ENCODE measurements at places on chromosomes 7 and 10.

- no peak for DNase-seq
Observed at GRCh38 chr7:46710927-46711326, 789.9 kb upstream of the IGFBP3 start.

GRCh38 chr7:111198255-111198654, 107.3 kb downstream of the LRRN3 start:
- peak; percentile 93 for DNase-seq

DNA sequence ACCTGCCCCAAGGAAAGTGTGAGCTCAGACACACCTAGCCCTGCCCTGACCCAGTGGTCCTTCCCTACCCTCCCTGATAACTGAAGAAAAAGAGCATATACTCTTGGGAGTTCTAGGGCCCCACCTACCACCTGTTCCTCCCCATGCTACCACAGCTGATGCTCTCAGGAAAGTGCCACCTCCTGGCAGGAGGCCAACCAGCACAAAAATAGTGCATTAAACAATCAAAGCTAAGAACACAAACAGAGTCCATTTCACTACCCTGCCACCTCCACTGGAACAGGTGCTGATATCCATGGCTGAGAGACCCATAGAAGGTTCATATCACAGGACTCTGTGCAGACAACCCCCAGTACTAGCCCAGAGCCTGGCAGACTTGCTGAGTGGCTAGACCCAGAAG, 288.6 kb upstream of the PHF14 start:
- DNase-seq: no peak

- peak; percentile 25 for DNase-seq
Observed at GRCh38 chr10:8073691-8074416, 19.4 kb downstream of the GATA3 start.

DNA sequence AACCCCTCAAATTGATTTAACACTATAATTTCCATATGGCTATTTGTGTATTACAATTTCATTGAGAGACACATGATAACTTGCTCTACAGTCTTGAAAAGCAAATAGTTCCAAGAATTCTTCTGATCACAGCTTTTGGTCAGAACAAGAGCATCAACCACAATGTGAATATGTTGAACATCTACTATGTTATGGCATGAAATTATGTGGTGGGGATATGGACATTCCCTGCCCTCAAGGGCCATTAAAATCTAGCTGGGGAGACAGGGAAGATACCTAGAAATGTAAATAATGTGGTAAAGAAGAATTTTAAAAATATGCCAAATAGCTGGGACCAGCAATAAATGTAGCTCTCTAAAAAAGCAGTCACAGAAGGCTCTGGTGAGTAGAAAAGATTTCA, 262.2 kb downstream of the FZD1 start:
- DNase-seq: peak; percentile 31

DNA sequence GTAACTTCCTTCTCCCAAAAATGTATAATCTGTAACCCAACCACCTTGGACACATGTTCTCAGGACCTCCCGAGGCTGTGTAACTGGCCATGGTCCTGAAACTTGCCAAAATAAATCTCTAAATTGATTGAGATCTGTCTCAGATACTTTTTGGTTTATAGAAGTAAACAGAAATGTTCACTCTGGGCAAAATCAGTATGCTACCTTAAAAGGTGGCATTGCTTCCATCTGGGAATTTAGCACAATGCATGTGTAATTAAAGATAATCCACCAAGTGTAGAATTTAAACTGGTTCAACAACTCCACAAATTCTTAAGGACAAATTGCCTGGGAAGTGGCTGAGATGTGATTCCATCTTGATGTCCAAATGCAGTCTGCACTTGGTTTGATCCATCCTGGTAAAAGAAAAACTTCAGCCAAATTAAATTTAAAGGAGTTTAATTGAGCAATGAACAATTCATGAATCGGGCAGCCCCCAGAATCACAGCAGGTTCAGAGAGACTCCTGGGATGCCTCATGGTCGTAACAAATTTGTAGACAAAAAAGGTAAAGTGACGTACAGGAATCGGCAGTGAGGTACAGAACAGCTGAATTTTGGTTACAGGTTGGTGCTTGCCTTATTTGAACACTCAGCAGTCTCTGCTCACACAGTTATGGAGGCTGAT, 102.6 kb upstream of the PFKP start:
- peak; percentile 39 for DNase-seq

- DNase-seq: no peak
Observed at GRCh38 chr7:7764520-7765396, 46.4 kb upstream of the RPA3 start.

- no peak for DNase-seq
Observed at GRCh38 chr7:21355406-21355874, 72.4 kb upstream of the SP4 start.

DNA sequence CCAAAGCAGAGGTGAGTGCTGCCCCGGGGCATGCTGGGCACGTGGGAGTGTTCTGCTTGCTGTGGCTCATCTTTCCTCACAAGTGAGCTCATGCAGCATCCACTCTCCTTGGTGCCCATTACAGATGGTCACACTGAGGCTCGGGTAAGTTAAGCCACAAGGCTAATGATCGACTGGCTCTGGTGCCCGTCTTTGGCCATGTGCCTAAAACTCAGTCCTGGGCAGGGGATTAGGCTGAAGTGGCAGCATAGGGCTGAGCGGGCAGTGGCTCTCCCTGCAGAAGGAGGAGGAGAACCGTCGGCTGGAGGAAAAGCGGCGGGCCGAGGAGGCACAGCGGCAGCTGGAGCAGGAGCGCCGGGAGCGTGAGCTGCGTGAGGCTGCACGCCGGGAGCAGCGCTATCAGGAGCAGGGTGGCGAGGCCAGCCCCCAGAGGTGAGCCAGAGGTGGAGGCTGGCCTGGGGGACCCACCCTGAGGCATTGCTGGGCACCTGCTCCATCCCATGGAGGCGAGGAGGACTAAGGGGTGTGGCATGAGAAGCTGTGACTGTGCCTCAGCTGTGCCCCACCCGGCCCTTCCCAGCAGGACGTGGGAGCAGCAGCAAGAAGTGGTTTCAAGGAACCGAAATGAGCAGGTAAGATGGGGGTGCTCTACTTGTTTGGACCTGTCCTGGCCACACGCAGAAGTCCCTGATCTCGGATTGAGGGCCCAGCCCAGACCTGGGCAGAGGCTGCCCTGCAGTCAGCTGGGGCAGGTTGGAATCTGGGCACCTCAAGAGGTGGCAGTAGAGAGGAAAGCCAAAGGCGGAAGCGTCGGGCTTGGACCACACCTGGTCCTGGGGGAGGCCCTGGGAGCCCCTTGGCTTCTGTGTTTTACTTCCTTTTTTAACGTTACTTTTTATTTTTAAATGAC, 7.3 kb downstream of the PGAM2 start:
- no peak for DNase-seq

GRCh38 chr10:23516530-23516929, 77.7 kb downstream of the OTUD1 start:
- peak; percentile 41 for DNase-seq

- DNase-seq: no peak
Observed at GRCh38 chr10:43262397-43262901, 4.4 kb downstream of the RASGEF1A start.

GRCh38 chr7:16954321-16954720, 72.5 kb upstream of the AGR3 start:
- DNase-seq: no peak

GRCh38 chr7:128833148-128833945, 3.1 kb downstream of the FLNC start:
- peak; percentile 96 for DNase-seq

DNA sequence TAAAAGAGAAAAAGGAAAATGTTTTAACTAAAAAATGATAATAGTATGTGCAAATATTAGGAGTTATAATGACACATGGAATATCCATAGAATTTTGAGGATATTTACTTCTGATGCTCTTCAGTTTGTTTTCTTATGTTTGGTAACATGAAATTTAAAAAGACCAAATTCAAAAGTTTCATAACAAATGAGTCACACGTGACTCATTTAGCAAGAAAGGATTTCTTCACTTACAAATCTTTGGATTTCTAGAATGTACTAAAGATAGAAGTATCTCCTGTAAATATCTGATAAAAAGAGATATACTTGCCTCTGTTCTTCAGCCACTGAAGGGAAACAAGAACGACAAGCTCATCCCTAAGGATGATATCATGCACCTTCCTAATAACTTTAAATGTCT, 774.5 kb upstream of the LRRTM3 start:
- DNase-seq: no peak

GRCh38 chr10:99689461-99689860, 30.2 kb downstream of the ENTPD7 start:
- no peak for DNase-seq

GRCh38 chr7:87797798-87798403, 78.3 kb downstream of the SLC25A40 start:
- DNase-seq: peak; percentile 67

DNA sequence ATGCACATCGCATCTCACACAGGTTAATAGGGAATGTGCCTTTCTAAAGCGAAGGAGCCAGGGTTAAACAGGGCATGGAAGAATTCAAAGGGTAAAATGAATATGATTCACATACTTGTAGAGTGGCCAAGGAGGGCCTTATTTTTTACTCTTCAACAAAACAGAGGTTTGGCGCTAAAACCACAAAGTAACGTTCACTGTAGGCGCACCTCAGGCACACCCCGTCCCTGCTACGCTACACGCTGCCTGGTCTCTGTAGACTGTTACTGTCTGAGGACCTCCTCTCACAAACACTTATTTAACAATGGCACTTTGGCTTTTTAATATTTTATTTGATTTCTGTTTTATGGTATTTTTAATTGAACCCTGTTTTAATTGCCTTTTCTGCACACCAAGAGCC, 462.1 kb upstream of the GALNT17 start:
- DNase-seq: no peak

- no peak for DNase-seq
Observed at GRCh38 chr7:17326378-17326777, 27.9 kb downstream of the AHR start.

DNA sequence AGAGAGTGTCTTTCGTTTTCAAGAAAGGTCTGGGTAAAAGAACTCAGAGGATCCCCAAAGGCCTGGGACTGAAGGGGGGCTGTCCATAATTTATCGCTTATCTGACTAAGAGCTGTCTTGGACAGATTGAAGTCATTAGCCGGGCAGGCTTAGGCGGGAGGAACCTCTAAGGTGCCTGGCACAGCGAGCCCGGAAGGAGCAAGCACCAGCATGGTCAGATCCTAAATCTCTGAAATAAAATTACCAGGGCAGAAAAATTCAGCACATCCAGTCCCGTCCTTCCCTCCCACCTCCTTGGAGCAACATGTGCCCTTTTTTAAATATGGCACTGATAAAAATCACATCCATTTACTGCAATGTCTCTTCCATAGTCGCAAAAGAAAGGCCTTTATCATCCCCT, 86.8 kb downstream of the FAM204A start:
- no peak for DNase-seq

DNA sequence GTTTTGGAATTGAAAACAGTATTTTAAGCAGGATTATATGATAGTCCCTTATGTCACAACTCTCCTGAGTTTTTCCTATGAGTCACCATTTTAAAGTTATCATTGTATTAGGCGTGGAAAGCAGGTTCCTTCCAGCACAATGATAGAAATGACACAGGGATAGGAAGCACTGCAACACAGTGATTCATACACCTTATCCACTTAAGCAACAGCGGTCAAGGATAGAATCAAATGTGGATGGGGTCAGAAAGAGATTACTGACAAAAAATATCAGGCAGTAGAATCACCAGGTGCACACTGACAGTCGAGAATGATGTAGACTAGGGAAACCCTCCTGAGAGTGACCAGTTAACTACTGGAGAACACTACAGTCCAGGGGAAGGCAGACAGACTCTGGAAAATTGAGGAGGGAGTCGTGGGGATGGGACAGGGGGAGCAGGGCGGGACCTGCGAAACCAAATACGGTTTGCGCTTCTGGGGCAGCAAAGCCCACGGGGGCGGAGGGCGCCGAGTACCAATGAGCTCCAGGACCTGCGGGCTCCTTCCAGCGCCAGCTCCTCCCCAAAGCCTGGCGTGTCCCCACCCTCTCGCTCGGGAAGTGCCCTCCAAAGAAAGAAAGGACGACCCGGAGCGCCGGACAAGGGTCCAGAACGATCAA, 479 bp downstream of the PNPLA8 start:
- no peak for DNase-seq

GRCh38 chr10:106655636-106656035, 508.9 kb downstream of the SORCS1 start:
- DNase-seq: no peak

- DNase-seq: no peak
Observed at GRCh38 chr10:4357911-4358310, 468.1 kb upstream of the AKR1E2 start.

- DNase-seq: no peak
Observed at GRCh38 chr7:100897772-100898454, 2.2 kb upstream of the ACHE start.

- DNase-seq: no peak
Observed at GRCh38 chr7:137768366-137768765, 78.4 kb downstream of the DGKI start.

- no peak for DNase-seq
Observed at GRCh38 chr7:751826-752225, 24.7 kb upstream of the PRKAR1B start.

Measured in astrocyte of the hippocampus (primary cell).